Dermis blood vessel endothelial cell (primary cell): ENCODE measurements at places on chromosomes 1 and 21. TPM values are rescaled to one million over a fixed set of nuclear protein-coding genes. Genes with fewer than 3 reads are reported as not detected.

The GSTM5 gene
- under 0.01 TPM in 1 of 2 replicates, not detected in the other for total RNA-seq

The LRRC71 gene
- 0.14 and 0.34 TPM in 2 replicates for total RNA-seq

The SYCP1 gene
- total RNA-seq: not detected in 2 replicates

- no peak for DNase-seq
Observed at GRCh38 chr1:9275161-9275560, 17.5 kb upstream of the SPSB1 start.

DNA sequence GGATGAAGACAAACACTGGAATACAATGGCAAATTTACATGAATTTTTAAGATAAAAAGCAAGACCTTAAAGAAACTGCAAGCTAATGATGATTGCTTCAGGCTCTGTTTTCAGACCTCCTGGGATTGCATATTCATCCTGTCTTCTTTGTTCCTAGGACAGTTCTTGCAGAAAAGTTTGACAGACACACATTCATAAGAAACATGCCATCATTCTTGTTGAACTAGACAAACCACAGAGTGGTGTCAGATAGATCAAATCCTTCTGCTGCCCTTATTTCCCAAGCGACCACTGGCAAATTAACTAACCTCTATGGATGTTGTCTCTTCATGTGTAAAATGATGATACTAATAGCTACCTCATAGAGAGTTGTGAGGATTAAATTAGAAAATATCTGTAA, 181.3 kb downstream of the KCTD3 start:
- no peak for DNase-seq

- peak; percentile 13 for DNase-seq
Observed at GRCh38 chr1:10866321-10867093, 70.1 kb upstream of the CASZ1 start.

- DNase-seq: no peak
Observed at GRCh38 chr21:16072221-16072620, 342.4 kb downstream of the USP25 start.

DNA sequence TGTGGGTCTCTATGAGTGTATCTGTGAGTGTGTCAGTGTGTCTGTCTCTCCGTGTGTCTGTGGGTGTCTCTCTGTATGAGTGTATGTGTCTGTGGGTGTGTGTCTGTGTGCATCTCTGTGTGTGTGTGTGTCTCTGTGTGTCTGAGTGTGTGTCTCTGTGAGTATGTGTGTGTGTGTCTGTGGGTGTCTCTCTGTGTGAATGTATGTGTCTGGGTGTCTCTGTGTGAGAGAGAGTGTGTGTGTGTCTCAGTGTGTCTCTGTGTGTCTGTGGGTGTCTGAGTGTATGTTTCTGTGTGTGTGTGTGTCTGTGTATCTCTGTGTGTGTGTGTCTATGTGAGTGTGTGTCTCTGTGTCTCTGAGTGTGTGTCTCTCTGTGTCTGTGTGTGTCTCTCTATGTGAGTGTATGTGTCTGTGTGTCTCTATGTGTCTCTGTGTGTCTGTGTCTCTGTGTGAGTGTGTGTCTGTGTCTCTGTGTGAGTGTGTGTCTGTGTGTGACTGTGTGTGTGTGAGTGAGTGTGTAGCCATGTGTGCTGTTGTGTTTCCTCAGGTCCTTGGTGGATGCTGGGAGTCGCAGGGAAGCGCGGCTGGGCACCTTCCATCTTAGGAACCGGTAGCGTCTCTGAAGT, 33.0 kb downstream of the DHRS3 start:
- DNase-seq: no peak

- peak; percentile 39 for DNase-seq
Observed at GRCh38 chr1:34268311-34268954, 91.7 kb downstream of the C1orf94 start.

- DNase-seq: no peak
Observed at GRCh38 chr1:160425847-160426246, 25.5 kb downstream of the VANGL2 start.

GRCh38 chr21:25887646-25888306, 153.0 kb downstream of the GABPA start:
- no peak for DNase-seq

DNA sequence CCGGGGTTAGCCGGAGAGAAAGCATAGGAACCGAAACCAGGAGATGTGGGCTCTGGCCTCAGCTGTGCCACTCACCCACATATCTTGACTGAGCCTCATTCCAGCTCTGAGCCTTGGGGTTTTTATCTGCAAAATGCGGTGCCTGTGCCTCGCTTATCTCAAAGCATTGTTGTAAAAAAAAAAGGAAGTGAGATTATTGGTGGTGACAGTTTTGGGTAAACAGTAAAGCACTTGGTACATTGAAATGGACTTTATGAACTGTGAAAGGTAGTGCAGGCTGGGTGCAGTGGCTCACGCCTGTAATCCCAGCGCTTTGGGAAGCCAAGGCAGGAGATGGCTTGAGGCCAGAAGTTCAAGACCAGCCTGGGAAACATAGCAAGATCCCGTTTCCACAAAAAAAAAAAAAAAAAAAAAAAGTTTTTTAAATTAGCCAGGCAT, 3.8 kb downstream of the PTAFR start:
- DNase-seq: no peak

GRCh38 chr1:35932941-35933340, 2.0 kb downstream of the AGO3 start:
- DNase-seq: no peak

- no peak for DNase-seq
Observed at GRCh38 chr1:1937061-1937460, 18.0 kb upstream of the TMEM52 start.

- DNase-seq: no peak
Observed at GRCh38 chr1:204396015-204396583, 15.5 kb downstream of the PPP1R15B start.

DNA sequence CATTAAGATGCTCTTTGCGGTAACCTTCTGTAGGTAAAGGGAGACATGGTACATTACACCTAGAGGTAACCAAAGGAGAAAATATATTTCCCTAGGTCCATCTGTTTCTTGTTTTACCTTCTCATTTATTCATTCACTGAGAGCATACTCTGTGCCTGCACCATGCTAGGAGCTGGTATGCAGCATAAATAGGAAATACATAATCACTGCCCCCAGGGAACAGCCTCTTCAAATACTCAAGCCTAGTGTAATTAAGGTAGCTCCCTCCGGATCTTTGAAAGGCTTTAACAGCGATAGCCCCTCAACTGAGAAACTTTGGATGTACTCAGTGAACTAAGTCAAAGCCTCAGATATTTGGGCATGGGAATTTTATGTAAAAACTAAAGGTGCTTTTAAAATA, 123.6 kb downstream of the GABPA start:
- DNase-seq: no peak

GRCh38 chr1:17520041-17520440, 19.5 kb upstream of the ARHGEF10L start:
- no peak for DNase-seq
